Activated T-cell treated with anti-CD3 and anti-CD28 coated beads, Interleukin-2, amount 50 U/mL, for 72 hours (primary cell): ENCODE measurements at places on chromosomes 4 and X. TPM values are rescaled to one million over a fixed set of nuclear protein-coding genes. Genes with fewer than 3 reads are reported as not detected.
A peak's percentile ranks its signal among the peaks of the same experiment; 100 is the strongest.

- H3K4me3 ChIP-seq: no peak overlapping the region
- H3K4me1 ChIP-seq: no peaks in the 10 kb centered on the region
- H3K27me3 ChIP-seq: no peaks in the 10 kb centered on the region
- peaks cover 1% of the 10 kb centered on the region for H3K36me3 ChIP-seq
Observed at GRCh38 chrX:85897362-85898126, 149.8 kb downstream of the CHM start.

DNA sequence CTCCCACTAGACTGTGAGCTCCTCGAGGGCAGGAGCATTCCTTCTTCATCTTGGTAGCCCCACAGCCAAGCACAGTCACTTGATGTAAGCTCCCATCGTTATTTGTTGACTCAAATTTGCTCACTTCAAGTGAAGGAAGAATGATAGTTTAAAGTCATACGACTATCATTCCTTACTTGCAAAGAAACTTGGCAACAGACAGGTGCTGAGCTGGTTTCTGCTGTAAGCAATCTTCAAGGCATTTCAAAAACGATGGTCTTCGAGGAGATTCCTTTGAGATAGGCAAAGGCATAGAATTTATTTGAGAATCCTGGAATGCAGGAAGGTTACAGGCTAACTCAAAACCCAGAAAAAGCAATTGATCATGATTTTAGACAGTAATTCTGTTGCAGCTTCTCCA is 64.8 kb downstream of the QDPR start:
- H3K27me3 ChIP-seq: no peaks in the 10 kb centered on the region
- no peaks in the 10 kb centered on the region for H3K4me1 ChIP-seq
- no peak for DNase-seq
- H3K36me3 ChIP-seq: no peaks in the 10 kb centered on the region
- no peak overlapping the region for H3K27ac ChIP-seq

GRCh38 chrX:38249965-38250364 is 29.3 kb upstream of the SRPX start:
- peaks cover 15% of the 10 kb centered on the region for H3K27me3 ChIP-seq
- H3K4me3 ChIP-seq: no peak overlapping the region
- DNase-seq: no peak
- H3K36me3 ChIP-seq: no peaks in the 10 kb centered on the region

DNA sequence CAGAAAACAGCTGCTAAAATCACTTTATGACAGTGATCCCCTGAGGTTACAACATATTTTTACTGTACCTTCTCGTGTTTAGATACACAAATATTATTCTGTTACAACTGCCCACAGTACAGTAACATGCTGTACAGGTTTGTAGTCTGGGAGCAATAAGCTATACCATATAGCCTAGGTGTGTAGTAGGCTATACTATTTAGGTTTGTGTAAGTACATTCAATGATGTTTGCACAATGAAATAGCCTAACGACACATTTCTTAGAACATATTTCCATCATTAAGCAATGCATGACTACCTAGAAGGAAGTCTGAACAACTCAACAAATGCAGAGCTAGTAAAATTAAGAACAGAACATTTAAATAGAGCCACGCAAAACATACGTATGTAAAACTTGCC is 112.7 kb downstream of the ZAR1 start:
- no peaks in the 10 kb centered on the region for H3K4me1 ChIP-seq
- H3K4me3 ChIP-seq: no peak overlapping the region
- no peaks in the 10 kb centered on the region for H3K27me3 ChIP-seq
- H3K36me3 ChIP-seq: peaks cover 2% of the 10 kb centered on the region

DNA sequence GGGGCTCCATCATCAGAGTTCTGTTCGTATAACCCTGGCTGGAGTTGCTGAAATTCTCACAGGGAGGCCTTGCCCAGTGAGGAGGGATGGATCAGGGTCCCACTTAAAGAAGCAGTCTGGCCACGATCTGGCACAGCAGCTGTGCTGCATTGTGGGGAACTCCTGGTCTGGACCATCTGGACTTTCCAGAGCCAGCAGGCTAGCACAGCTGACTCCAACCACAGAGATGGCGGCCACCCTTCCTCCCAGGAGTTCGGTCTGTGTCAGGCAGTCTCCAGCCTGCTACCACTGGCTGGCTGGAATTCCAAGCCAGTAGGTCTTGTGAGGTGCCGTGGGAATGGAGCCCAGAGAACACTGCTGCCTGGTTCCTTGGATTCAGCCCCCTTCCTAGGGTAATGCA is 62.0 kb downstream of the SLAIN2 start:
- H3K36me3 ChIP-seq: peaks cover 5% of the 10 kb centered on the region
- no peak overlapping the region for H3K4me3 ChIP-seq
- no peak overlapping the region for H3K27ac ChIP-seq
- no peaks in the 10 kb centered on the region for H3K27me3 ChIP-seq
- no peak for DNase-seq

DNA sequence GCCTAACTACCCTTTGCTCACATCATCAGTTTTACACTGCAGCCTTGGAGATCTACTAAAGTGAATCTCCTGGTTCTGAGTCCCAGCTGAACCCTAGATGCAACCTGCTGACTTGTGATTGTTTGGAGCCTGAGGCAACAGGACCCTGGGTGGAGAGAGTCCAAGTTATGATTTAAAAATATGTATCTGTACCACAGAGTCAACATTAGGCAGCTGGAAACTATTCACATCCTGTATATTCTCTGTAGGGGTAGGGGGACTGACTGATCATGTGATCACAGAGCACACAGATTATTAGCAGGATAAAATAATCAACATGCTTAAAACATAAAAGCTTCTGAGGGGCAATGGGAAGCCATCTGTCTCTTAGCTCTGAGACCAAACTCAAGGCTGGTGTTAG is 52.1 kb downstream of the CT47B1 start:
- no peaks in the 10 kb centered on the region for H3K27me3 ChIP-seq
- no peaks in the 10 kb centered on the region for H3K36me3 ChIP-seq
- no peak for DNase-seq
- no peaks in the 10 kb centered on the region for H3K4me1 ChIP-seq

GRCh38 chrX:34875204-34875603 is 67.4 kb upstream of the FAM47B start:
- peaks cover 6% of the 10 kb centered on the region for H3K27me3 ChIP-seq
- no peaks in the 10 kb centered on the region for H3K36me3 ChIP-seq
- DNase-seq: no peak
- H3K27ac ChIP-seq: no peak overlapping the region
- no peak overlapping the region for H3K4me3 ChIP-seq

DNA sequence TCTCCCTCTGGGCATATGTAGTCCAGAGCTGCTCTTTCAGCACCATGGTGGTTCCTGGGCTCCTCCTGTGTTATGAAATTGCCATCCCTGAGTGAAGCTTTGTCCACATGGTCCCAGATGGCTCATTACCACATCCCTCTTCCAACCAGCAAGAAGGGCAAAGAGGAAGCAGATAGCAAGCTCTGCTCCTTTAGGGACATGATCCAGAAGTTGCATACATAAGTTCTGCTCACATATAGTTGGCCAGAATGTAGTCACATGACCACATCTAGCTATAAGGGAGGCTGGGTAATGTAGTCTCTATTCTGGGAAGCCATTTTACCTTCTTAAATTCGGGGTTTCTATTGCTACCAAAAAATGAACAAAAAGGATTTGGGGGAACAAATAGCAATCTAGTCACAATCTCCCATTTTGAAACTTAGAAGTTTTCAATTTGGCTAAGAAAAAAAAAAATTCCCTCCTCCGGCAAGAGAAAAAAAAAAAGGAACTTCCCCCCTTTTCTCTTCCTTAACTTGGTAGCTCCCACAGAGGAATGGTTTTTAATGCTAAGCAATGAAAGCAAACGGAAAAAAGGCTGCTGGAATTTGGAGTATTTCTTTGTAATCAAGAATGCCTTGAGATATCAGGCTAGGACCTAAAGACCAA is 88.2 kb upstream of the USP9X start:
- no peaks in the 10 kb centered on the region for H3K4me1 ChIP-seq
- H3K4me3 ChIP-seq: peak overlapping the region; percentile 50
- peaks cover 45% of the 10 kb centered on the region for H3K27me3 ChIP-seq
- H3K36me3 ChIP-seq: peaks cover 5% of the 10 kb centered on the region
- DNase-seq: no peak
- no peak overlapping the region for H3K27ac ChIP-seq

DNA sequence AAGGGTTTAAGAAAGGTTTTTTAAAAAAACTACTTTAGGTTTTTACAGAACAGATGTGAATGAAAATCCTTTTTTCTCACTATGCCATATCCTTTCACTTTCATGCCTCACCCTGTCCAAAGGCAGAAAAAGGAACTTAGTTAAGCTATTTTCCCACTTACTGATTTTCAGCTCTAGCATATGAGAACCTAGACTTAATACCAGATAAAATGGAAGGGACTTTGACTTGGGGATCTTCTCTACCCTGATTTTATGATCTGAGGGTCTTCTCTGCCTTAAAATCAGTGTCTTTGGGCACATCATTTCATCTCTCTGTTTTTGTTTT is 42.4 kb downstream of the FNIP2 start:
- H3K36me3 ChIP-seq: no peaks in the 10 kb centered on the region
- H3K27ac ChIP-seq: peak overlapping the region; percentile 98
- DNase-seq: no peak
- H3K4me3 ChIP-seq: peak overlapping the region; percentile 67
- H3K27me3 ChIP-seq: no peaks in the 10 kb centered on the region

DNA sequence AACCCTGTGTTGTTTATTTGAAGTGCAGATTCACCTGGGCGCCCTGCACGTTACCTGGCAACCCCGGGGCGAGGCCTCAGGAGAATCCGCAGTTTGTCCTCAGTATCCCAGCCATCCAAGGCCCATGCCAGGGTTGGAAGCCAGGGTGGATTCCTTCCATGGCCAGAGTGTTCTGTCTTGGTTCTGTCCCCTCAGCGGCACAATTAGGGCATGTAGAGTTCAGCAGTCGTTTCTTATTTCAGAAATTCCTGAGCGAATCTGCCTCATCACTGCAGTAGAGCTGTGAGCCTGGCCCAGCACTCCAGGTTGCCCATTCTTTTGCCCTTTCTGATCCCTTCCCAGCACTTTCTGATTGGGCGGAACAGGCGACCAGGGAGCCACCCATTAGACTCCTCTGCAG is 29.9 kb upstream of the CLCN4 start:
- no peak overlapping the region for H3K4me3 ChIP-seq
- no peaks in the 10 kb centered on the region for H3K27me3 ChIP-seq
- no peak for DNase-seq
- no peak overlapping the region for H3K27ac ChIP-seq

DNA sequence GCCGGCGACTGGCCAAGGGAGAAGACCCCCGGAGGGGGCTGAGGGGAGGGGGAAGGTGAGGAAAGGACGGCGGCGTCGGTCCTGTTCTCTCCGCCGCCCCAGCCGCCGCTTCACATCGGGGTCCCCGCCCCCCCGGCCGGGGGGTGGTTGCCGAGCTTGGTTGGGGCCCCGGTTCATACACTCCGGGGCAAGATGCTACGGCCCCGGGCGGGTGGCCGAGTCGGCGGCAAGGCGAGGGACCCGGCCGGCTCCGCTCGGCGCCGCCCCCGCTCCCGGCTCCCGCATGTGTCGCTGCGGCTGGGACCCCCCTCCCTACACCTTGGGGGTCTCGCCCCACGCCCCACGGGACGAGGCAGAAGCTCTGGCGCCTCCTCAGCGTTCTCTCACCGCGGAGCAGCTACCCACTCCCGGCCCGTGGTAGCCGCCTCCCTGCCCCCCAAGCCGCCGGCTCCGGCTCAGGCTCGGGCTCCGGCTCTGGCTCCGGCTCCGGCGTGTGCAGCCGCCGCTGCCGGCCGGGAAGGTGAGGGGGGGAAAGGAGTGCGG is 461 bp downstream of the FBXW7 start:
- peak overlapping the region; percentile 99 for H3K4me3 ChIP-seq
- peak; percentile 30 for DNase-seq
- H3K27ac ChIP-seq: no peak overlapping the region
- no peaks in the 10 kb centered on the region for H3K27me3 ChIP-seq
- H3K4me1 ChIP-seq: peaks cover 62% of the 10 kb centered on the region
- peaks cover 6% of the 10 kb centered on the region for H3K36me3 ChIP-seq

- peak overlapping the region; percentile 93 for H3K4me3 ChIP-seq
- no peaks in the 10 kb centered on the region for H3K27me3 ChIP-seq
- H3K27ac ChIP-seq: peak overlapping the region; percentile 69
- H3K4me1 ChIP-seq: peaks cover 16% of the 10 kb centered on the region
- peak; percentile 63 for DNase-seq
Observed at GRCh38 chrX:154369449-154370299, 4.8 kb downstream of the FLNA start.

IL21 gene
- total RNA-seq: 14.2 TPM

FGB gene
- total RNA-seq: not detected

S100G gene
- not detected for total RNA-seq

GPRIN3 gene
- total RNA-seq: 19.9 TPM

ARFIP1 gene
- total RNA-seq: 13.8 TPM

NPY1R gene
- not detected for total RNA-seq

DMRTC1B gene
- 0.38 TPM for total RNA-seq
